ENCODE measurements at places on chromosomes 5 and 9.

DNA sequence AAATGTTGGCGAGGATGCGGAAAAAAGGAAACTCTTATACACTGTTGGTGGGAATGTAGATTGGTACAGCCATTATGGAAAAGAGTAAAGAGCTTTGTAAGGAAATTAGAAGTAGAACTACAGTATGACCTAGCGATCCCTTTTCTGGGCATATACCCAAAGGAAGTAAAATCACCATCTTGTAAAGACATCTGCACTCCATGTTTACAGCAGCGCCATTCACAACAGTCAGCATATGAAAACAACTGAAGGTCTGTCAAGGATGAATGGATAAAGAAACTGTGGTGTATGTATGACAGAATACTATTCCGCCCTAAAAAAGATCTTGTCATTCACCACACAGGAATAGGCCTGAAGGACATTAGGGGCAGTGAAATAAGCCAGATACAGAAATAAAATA is 27.7 kb upstream of the SLC25A51 start:
- DNase-seq, result no peak

DNA sequence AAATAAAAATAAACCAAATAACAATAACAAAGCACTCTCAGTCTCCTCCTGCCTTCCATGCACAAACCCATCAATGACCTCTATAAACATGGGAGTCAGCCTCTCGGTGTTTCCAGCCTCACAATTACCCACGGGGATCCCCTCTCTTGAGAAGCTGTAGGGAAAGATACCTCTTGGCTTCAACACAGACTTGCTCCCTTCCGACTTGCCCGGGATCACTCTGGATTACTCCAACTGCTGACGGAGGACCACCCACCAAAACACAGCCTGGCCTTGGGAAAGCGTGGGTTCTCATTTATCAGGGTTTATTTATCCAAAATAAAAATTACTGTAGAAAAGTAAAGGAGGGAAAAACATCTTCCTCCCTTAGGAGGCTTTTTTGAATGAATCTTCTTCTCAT is 11.5 kb upstream of the NKX2-5 start:
- DNase-seq, result no peak

- DNase-seq, result no peak
These were observed 164.4 kb downstream of the DNAH5 start for GRCh38 chr5:13780081-13780480.

- no peak for DNase-seq
These were observed 5.6 kb downstream of the MEIKIN start for GRCh38 chr5:131939690-131940345.

- no peak for DNase-seq
These were observed 5.5 kb downstream of the DIAPH1 start for GRCh38 chr5:141613344-141613743.

DNA sequence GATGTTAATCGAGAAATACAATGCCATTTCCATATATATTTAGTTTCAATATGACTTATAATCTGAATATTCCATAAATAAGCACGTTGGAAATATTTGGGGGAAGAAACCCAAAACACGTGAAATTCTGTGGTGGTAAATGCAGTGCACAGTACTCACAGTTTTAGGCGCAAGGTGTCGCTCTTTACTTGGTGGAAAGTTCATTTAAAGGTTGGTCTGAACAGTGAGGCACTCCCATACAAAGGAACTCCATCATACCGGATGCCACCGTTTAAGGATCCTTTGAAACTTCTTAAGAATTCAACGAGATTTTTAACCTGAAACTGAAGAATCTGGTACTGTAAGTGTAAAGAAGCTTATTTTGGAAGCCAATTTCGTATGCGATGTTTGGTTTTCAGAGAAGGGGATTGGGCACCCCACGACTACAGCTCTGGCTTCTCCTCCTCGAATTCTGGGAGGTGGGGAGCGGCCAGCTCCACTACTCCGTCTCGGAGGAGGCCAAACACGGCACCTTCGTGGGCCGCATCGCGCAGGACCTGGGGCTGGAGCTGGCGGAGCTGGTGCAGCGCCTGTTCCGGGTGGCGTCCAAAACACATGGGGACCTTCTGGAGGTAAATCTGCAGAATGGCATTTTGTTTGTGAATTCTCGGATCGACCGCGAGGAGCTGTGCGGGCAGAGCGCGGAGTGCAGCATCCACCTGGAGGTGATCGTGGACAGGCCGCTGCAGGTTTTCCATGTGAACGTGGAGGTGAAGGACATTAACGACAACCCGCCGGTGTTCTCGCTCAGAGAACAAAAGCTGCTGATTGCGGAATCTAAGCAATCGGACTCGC is at the start of gene PCDHA11:
PCDHA11 (plus strand) TSS at position 237 of the 834 bp plus-strand sequence; CDS start at position 384, 147 bp downstream.
- DNase-seq, result no peak

- DNase-seq, result no peak
These were observed 46.8 kb downstream of the NIPSNAP3B start for GRCh38 chr9:104810421-104811339.

DNA sequence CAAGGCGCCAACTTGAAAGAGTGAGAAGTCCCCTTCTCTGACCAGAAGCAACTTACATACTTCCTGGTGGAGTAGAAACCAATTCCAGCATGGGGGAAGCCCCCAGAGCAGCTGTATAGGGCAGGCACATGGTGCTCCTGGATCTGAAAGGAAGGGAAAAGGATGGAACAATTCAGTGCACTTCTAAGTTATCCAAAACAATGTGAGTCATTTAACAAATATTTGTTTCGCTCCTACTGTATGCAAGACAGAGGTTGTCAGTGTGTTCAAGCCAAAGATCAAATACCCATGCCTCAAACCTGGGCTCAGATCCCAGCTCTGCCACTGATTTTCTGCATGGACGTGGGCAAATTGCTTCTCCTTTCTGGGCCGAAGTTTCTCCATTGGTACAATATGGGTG is 67.1 kb downstream of the LHX2 start:
- DNase-seq, result no peak

DNA sequence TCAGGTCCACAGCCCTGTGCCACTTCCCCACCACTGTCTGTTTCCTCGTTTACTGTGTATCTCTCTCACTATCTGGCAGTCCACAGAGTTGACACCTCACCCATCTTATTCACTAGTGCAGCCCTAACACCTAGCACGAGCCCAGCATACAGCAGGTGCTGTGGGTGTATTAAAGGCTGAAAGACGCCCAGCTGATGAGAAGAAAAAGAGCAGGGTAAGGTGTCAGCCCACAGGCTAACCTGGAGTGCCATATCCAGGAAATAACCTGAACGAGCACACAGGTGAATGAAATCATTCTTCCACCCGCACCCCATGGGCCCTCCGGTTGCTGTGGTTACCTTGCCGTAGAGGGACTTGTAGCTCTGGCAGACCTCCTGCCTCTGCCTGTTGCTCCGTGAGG is 18.6 kb downstream of the ANXA6 start:
- no peak for DNase-seq

DNA sequence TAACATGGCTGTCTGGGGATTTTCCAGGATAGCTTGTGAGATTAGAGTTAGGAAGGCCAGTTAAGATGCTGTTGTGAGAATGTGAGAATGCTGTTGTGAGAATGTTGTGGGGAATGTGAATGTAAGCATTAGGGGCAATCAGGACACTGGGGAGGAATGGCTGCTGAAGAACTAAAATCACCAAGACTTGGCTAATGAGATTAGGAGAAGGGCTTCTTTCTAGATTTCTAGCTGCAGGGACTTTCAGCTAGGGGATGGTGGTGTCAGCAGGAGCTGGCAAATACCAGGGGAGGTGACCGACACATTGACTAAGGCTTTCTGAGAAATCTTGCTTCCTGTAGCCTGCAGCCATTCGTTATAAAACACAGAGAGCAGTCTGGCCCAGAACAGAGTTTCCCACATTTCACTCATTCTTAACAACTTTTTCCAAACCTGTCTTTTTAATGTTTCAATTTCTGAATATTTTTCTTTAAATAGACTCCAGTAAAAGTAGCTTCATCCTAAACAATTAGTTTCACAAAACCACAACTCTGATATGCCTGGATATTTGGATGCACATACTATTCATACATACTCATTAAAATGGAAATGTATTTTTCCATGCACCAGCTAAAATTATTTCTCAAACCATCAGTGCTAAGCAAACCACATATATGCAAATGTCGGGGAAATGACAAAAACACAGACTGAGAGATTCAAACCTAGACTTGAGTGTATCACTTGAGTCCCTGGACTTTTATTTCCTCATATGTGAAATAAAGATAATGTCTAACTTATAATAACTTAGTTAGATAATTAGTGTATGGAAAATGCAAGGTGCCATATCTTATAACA is 89.3 kb upstream of the TNC start:
- no peak for DNase-seq

DNA sequence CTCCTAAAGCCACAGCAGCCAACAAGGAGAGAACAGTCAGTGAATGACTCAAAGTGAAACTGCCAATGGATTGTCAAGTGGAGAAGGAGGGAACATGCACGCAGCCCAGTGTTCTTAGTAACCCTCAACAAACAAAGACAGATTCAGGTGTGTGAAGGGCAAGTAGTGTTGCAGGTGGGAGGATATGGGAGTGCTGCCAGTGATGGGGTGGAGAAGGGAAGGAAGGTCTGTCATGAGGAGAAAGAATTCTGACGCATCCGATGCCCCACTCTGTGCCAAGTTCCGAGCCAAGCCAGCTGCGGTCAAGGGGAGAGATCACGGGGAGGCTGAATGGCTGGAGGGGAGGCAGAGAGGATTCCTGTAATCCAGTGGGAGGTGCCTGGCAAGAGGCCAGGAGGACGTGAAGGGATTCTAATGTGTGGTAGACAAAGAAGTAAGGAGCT is 56.5 kb downstream of the CAST start:
- peak; percentile 55 for DNase-seq

DNA sequence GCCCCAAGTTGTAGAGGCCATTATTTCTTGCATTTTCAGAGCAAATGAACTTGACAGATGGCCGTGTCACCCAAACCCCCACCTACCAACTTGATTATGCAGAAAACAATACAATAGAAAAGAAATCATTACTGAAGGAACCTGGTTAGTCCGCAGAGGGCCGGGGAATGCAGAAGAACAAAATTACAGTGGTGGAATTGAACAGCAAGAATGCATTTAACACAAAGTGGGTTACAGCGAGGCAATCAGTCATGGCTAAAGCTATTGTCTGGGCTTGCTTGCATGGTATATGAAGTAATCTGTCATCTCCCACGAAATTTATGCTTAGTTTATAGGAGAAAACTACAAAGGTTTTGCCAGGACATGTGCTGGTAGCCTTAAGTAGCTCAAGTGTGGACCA is 238.3 kb upstream of the IRX1 start:
- no peak for DNase-seq

- DNase-seq, result no peak
These were observed 7.0 kb downstream of the NFIB start for GRCh38 chr9:14306672-14307660.

- DNase-seq, result no peak
These were observed 63.0 kb downstream of the PUM3 start for GRCh38 chr9:2780846-2781245.

- no peak for DNase-seq
These were observed 80.6 kb downstream of the SPEF2 start for GRCh38 chr5:35698047-35698808.

DNA sequence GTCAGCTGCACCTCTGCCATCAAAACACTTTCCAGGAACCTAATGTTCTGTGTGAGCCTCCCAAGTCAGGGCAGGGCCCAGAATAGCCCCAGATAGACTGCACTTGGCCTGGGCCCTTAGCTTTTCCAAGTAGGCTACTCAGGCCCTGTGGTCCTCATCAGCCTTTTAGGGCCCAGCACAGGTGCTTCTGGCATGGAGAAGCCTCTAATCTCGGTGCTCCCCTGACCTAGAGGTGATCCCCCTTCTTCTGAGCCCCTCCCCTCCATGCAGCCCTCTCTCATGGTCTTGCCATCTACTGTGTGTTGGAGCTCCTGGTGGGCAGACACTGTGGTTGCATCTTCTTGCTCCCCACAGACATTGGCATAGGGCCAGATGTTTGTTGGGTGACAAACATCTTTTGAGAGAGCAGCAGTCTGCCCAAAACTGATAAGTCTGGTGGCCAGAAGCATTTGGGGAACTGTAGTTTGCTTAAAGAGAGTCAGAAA is 28.1 kb downstream of the FRMPD1 start:
- no peak for DNase-seq

DNA sequence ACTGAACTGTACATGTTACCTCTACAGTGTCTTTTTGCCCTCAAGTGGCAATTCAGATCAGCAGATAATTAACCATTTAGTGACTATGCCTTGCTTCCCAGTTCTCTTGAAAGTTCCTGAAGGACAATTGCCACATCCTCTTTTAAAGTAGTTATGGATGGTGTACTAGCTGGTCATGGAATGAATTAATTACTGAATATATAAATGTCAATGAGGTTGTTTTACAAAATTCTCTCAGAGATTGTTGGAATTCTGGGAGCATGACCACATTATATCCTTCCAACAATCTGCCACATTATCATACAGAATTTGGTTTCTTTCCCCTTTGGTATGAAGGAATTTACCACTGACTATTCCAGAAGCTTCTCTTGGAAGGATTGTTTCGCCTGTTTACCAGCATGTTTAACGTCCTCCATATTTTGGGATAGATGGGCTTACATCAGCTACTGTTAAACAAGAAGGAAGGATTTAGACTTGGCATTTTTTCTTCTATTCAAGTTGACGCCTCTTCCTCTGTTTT is 176.4 kb downstream of the CD180 start:
- no peak for DNase-seq

DNA sequence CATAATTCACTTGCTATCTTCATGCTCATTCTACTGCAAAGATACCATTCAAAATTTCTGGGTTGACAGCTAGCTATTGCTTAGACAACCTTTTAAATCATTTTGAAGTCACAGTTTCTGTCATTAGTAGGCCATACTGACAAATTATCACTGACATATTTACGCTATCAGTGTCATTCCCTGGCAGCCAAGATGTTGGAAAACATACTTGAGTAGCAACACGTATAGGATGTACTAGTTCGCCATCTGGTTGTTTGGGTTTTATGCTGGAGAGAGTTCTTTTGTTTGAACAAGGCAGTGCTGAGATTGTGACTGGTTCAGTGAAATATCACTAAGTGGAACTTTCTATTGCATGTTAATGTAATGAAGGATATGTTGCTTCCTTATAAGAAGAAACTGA is 621.9 kb downstream of the DTWD2 start:
- DNase-seq, result no peak

DNA sequence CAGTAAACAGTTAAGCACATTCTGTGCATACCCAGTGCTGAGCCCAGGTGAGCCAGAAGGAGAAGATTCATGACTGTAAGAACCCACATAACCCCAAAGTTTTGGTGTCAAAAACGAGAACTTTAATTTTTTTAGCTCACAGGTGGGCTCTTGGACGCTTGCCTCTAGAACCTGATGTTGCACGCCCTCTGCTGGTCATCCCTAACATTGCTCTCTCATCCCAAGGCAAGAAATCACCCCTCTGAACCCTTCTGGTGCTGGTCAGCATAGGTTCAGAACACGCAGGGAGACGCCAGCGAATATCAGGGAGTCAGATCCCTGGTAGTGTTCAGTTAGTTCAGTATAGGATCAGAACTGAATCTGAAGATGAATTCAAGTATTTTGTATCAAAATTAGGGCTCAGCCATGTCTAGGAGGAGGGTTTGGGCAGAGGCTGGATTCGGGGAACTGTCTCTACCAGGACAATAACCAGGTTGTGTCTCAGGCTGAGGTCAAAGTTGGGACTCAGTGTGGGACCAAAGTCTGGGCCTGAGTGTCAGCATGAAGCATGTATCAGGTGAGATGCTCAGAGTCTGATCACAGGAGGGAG is 4.1 kb upstream of the DNAJB5 start:
- peak; percentile 66 for DNase-seq

- DNase-seq, result no peak
These were observed 13.8 kb downstream of the NAIP start for GRCh38 chr5:71011194-71011792.
